NCI-H2081 treated with DMSO at 0.1 percent for 48 hours (cell line): ENCODE measurements at places on chromosomes 3 and 15.

- DNase-seq: no peak
Measured at GRCh38 chr3:121719423-121719822, 30.1 kb downstream of the GOLGB1 start.

GRCh38 chr3:19149368-19149767 lies 1.1 kb downstream of the KCNH8 start:
- no peak for DNase-seq

GRCh38 chr3:117128872-117129271 lies 419.3 kb downstream of the TUSC7 start:
- DNase-seq: no peak

DNA sequence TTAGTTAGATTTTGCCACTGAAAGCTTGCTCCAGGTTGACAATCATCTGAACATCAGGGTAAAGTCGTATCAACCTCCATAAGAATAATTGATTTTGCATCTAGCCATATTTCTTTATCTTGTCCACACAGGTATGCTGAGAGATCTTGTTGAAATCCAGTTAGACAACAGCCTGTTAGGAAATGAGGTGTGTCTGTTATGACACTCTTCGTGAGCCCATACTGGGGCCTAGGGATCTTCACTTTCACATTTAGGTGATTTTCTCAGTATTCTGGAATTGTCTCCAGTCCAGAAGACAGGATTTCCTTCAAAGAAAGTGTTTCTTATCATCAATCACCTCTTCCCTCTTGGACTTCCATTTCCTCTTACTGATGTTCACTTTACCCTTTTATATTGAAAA lies 18.1 kb downstream of the DNAJB11 start:
- no peak for DNase-seq

GRCh38 chr3:179663093-179663492 lies 10.3 kb downstream of the USP13 start:
- DNase-seq: no peak
